ENCODE measurements at places on chromosomes 7 and 10.

GRCh38 chr7:81492910-81493309 is 276.9 kb downstream of the HGF start:
- DNase-seq = no peak

DNA sequence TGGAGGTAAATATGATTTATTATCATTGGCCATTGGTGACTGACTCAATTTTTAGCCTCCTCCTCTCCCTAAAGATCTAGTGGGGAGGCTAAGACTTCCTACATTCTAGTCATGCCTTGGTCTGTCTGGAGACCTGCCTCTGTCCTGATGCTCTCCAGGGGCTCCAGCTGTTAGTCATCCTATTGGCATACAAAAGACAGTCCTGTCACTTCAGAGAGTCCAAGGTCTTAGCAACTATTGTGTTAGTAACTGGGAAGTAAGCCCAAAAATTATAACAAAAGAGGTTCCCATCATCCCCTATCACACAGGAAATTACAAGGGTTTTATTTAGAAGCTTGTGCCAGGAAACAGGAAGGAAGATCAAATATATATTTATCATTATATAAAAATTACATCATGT is 400.6 kb upstream of the VSTM2A start:
- no peak for DNase-seq

DNA sequence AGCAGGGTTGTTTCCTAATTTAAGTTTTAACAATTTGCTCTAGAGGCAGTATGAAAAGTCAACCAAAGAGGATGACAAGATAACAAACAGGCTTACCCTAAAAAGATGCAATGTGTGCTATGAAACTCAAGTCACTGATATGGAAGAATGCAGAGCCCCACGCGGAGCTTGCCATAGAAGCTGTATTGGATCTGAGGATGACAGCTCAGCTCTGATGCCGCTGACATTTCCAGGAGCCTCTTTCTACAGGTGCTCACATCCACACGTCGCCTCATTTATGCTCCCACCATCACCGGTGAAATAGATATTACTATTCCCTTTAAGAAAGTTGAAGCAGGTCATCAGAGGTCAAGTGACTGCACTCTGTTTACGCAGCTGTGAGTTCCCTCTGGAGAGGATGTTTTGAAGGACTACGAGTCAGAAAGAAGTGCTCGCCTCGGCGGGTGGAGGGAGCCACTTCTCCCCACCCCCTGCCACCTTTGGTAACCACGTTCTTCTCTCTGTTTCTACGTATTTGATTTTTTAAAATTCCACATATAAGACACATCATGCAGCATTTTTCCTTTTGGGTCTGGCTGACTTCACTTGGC is 275.4 kb downstream of the GLRX3 start:
- DNase-seq = no peak

DNA sequence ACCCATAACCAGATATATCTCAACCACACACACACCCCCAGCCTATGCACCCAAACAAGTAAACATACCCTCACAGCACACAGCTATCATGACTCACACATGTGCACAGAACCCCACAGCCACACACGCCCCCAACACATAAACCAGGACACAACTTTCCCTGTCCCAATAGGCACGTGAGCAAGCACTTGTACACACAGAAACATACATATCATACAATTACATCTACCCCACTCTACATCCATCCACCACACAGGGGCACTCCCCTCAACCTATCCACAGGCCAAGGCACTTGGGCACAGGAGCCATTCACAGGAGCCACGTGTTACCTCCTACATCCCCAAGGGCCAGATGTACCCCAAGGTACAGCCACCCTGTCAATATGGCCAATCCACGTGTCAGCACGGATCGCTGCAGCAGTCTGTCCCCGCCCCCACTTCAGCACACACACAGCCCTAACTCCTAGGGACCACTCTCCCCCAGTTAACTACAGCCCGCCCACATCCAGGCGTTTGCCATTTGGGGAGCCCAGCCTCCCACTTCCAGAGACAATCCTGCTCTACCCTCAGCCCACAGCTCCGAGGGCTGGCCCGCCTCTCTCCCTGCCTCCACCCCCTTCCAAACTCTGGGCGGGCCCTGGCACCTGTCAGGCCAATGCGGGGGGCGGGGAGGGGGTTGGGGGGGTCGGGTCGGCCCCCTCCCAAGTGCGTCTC is 163.5 kb downstream of the SH3PXD2A start:
- DNase-seq = no peak

DNA sequence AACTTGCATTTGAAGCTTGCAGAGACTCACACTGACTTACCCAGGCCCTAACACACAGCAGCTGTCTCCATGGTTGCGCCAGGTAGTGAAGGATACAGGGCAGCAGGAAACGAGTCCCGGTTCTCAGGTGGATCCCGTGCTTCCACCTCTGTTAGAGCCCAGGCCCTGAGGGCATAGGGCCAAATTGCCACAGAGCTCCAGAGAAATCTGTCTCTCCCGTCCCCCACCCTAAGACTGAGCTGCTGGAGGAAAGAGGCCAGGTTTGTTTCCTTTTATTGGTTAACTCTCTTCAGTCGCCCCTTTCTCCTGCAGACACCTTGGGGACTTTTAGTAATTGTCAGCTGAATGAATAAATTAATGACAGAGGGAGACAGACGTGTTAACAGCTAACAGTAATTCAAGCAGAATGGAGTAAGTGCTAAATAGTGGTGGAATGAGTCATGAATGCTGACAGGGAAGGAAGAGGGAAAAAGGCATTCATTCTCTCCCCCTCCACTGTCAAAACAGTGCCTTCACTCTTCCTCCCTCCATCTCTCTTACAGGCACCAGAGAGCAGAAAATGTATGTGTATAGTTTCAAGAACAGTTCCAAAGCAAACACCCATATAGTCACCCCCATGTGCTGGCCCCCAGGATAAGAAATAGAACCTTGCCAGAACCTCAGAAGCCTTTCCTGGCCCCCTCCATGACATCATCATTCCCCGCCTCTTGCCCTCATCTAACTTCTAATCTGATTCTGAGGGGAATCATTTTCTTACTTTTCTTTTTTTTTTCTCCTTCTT is 16.8 kb upstream of the DLG5 start:
- no peak for DNase-seq

DNA sequence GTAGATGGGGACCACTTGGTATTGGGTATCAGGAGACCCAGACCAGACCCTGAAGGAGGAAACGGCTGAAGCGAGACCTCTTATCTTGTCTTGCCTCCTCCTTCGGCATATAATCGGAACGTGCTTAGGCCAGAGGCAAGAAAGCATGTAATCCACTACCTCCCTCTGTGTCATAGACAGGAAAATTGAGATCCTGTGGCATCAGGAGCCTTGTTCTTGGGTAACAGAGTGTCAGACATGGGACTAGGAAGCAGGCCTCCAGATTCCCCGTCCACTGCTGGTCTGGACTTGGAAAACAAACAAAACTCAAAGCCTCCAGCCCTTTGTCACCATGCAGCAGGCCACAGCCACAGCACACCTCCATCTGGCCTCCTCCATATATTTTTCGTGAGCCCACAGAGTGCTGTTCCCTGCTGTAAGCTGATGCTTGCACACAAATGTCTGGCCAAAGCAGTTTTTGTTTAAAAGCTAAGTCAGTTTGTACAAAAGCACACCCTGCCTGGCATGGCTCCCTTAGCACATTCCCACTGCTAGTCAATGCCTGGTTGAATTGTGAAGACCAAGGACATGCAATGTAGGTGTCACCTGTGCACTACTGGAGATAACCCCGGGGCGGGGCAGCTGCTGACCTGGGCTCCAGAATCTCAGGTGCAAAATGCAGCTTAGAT is 510.9 kb downstream of the RPS24 start:
- no peak for DNase-seq

GRCh38 chr10:86523348-86523747 is 1.8 kb upstream of the WAPL start:
- no peak for DNase-seq

All from type B pancreatic cell (in vitro differentiated cells).